A549 treated with Hydrocortisone at 1 μM for 4 hours (cell line): ENCODE measurements at places on chromosomes 3 and 15. TPM values are rescaled to one million over a fixed set of nuclear protein-coding genes. Genes with fewer than 3 reads are reported as not detected.

CRYBG3 gene
- 5.8 to 11.2 TPM (median 6.3 TPM) in 5 replicates for total RNA-seq

GOLGA6D gene
- total RNA-seq: 0.03 to 0.08 TPM in 2 of 5 replicates, not detected in the others

LIPH gene
- 4.8 to 7.6 TPM (median 5.5 TPM) in 5 replicates for total RNA-seq

ZNF609 gene
- total RNA-seq: 15.4 to 27.3 TPM (median 21.1 TPM) in 5 replicates

COL8A1 gene
- not detected in 5 replicates for total RNA-seq

GOLGA8J gene
- total RNA-seq: 0.16 TPM in 1 of 5 replicates, not detected in the others

CHRM5 gene
- 0.02 to 0.05 TPM (median 0.03 TPM) in 3 of 5 replicates, not detected in the others for total RNA-seq

GOLGA8S gene
- total RNA-seq: 0.08 to 0.22 TPM (median 0.14 TPM) in 5 replicates

GHRL gene
- total RNA-seq: 0.13 TPM in 1 of 5 replicates, not detected in the others

FEZF2 gene
- total RNA-seq: not detected in 5 replicates

ZBED2 gene
- total RNA-seq: 0.13 to 0.22 TPM (median 0.20 TPM) in 5 replicates

WNT7A gene
- 0.03 to 0.09 TPM (median 0.05 TPM) in 5 replicates for total RNA-seq

MASP1 gene
- 0.02 to 0.06 TPM (median 0.05 TPM) in 3 of 5 replicates, not detected in the others for total RNA-seq

ADGRG7 gene
- not detected in 5 replicates for total RNA-seq

TMC3 gene
- not detected in 5 replicates for total RNA-seq

C3orf20 gene
- 0.08 TPM in 1 of 5 replicates, not detected in the others for total RNA-seq

PTH1R gene
- total RNA-seq: 0.85 to 1.3 TPM (median 1.2 TPM) in 5 replicates

HGD gene
- total RNA-seq: 16.4 to 23.7 TPM (median 21.8 TPM) in 5 replicates

LRRC31 gene
- total RNA-seq: not detected in 5 replicates

SLC6A1 gene
- 0.06 TPM in 1 of 5 replicates, not detected in the others for total RNA-seq

RTF1 gene
- 16.6 to 24.3 TPM (median 20.5 TPM) in 5 replicates for total RNA-seq

CFAP161 gene
- not detected in 5 replicates for total RNA-seq
